ENCODE measurements at places on chromosomes 4 and X.

DNA sequence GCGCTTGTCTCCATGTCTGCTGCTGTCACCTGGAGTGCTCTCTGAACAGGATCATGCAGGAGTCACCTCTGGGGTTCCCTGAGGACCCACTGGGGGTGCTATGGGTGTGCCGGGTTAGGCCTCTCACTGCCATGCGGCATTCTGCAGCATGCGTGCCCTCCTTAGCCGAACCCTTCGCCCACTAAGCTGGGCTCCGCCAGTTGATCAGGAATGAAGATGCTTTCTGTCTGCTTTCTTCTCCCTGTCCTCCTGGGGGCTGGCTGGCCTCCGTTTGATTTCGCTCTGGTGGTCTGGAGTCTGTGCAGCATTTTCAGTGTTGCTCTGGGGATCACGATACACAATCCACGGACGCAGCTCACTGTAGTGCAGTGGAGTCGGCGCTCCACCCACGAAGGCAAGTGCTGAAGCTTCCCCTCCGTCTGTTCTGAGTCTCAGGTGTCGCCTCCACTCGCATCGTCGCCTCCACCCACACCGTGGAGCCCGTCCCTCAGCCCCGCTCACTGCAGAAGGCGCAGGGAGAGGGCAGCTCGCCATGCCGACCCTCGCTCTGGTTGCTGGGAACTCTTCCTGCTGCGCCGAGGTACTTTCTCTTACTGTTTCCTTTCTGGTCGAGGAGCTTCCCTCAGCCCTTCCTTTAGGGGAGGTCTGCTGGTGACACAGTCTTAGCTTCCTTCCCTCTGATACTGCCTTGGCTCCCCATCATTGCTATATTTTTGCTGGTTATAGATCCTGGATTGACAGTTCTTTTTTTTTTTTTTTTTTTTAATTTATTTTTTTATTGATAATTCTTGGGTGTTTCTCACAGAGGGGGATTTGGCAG is 29.2 kb downstream of the LETM1 start:
- no peak for DNase-seq

GRCh38 chr4:80322716-80323115 is 12.8 kb upstream of the CFAP299 start:
- peak; percentile 11 for DNase-seq

DNA sequence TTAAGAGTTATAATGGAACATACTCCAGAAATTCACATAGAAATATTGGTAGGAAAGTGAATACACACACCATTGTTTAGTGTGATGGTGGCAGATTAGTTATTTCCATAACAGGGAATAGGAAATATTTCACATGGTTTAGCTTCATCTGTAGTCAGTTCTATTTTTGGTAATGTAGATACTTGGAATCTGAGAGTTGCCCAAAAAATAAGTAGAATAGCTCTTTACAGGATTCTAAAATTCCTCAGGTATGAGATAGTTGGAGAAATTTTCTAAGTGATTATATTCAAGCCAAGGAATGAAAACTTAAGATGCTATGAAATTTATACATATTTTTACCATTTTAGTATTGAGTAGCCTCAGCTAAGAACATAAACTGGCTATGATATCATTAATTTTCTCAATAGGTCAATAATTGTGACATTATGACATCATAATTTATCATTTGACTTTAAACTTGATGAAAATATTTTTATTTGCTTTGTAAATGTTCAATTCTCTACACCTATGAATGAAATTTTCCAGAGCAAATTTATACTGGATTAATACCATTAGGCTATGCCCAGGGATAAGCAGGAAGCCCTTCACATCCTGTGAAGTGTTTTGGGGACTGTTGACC is 35.8 kb downstream of the CPEB2 start:
- DNase-seq: no peak

GRCh38 chrX:43813898-43814297 is 68.4 kb downstream of the MAOB start:
- no peak for DNase-seq

DNA sequence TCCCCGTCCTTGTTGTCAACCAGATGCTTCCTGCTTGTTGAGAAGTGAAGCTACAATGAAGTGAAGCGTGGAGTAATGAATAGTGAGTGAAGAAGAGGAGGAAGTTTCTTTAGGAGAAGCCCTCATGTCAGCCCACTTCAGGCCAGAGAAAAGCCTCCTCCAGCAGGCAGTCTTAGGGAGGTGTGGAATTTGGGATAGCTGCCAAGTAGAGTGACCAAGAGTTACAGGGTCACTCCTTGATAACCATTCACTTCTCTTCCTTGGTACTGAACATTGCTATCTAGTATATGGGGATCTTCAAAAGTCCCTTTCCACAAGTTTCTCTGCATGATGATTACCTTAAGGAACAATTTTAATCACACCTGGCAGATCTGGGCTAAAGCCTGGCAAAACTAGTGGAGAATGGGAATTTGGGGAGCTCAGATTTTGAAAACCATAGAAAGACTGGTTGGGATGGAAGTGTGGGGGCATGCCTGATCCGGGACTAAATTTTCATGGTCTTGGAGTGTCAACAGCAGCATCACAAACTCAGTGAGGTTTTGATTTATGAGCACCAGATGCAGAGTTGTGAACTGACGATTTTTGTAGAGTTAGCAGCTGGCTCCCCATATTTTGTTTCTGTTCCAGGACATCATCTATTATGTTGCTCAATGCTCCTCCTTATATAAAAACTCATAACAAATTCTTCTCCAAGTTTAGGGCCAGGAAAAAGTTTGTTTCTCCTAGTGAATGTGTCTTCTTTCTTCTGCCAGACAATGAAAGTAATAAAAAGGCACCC is 53.1 kb downstream of the IGSF1 start:
- peak; percentile 86 for DNase-seq

DNA sequence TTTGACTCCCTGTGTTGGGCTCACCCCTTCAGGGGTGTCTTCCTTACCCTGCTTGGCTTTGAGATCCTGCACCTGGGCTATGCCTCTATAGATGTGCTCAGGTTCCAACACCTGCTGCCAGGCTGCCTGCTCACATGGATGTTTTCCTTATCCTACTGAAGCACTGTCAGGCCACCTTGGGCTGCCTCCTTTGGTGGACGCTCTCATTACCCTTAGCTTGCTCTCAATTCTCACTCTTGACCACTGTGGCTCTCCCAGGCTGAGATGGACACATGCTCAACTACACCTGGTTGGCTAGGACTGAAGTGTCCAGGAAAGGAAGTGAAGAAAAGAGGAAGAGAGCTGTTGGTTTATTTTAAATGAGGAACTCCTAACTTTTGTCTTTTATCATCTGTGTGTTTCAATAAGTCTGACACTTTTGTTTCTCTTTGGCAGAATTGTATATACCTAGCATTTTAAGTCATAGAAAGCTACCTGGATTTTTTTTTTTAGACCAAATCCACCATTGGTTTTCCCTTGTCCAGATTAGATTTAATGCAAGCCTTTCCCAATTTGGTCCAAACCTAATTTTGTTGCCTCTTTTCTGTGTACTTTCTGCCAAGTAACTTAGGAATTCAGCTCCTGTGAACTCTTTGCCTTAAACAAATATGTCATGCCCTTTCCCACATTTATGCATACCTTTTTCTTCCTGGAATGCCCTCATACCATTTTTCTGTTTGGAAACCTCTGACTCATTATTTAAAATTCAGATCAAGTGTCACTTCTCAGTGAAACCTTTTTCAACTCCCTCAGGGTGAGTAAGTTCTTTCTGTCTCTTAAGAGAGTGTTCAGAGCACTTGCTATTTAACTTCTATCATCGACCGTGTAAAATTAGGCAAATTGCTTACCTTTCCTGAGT is 175.8 kb downstream of the GC start:
- DNase-seq: no peak

DNA sequence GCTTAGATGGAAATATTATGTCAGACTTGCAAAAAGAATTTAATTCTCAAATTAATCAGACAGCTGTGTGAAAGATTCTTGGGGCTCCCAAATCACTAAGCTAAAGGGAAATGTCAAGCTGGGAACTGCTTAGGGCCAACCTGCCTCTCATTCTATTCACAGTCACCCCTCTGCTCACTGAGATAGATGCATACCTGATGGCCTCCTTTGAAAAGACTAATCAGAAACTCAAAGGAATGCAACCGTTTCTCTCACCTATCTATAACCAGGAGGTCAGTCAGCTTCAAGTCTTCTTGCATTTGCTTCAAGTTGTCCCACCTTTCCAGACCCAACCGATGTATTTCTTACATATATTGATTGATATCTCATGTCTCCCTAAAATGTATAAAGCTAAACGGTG is 882.7 kb downstream of the CENPC start:
- DNase-seq: no peak

DNA sequence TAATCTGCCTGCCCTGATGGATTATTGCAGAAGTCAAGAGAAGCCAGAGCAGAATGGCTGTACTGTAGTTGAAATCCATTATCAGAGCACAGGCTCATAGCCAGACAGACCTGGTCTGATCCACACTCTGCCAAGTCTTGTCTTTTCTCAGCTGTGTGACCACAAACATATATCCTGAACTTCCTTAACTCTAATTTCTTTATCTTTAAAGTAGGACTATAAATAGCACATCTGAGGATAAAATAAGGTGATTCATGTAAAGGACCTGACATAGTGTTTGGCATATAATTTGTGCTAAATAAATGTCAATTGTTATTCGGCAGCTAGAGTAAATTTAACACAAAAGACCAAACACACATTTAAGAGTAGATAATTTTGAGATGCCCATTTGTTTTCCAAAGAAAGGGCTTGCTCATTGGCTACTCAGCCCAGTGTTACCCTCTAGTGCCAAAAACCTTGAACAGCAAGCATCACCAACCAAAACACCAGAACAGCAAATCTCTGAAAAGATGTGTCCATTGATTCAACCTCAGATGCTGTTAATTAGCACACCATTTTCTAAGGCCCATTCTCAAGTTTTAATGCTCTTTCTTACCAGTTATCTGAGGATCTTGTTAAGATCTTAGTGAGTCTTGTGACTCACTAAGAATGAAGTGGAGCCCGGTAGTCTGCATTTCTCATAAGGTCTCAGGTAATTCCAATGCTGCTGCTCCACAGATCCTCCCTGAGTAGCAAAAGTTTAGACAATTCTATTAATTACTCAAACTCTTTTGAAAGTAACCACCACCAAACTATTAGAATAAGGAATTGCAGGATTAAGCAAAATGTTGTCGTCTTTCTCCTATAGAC is 108.8 kb downstream of the HHIP start:
- DNase-seq: no peak

- DNase-seq: no peak
Measured at GRCh38 chr4:15385928-15386327, 41.9 kb upstream of the C1QTNF7 start.

DNA sequence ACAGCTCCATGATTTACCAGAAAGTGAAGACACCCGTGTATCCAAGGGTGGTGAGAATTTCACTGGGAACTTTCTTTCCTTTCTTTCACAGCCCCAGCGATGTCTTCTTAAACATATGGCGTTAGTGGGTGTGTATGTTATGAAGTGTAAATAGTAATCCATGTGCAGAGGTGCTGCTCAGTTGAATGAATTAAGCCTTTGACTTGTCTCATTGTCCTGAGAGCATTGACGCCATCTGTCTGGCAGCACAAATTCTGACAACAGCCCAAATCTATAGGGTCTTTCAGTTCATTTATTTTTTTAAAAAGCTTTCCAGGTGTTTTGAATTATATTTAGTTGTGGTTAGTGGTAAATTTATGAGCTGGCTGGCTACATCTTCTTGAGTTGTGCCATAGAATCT is 69.4 kb downstream of the CLCN5 start:
- peak; percentile 73 for DNase-seq

DNA sequence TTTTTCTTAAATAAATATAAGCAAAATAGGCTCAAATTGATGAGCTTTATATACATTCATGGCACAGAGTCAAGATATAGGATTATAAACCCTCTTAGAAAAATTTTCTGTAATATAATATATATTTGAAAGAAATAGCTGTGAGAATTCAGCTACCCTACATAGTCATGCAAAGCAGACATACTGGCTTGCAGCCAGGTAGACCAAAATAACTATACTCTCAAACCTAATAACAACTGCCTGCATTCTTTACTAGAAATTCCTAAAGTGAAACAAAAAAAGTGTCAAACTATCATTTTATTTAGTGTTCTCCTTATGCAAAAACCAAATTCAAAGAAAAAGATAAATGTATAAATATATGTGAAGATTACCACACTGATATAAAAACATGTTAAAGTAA is 1390.2 kb downstream of the C4orf33 start:
- peak; percentile 56 for DNase-seq

DNA sequence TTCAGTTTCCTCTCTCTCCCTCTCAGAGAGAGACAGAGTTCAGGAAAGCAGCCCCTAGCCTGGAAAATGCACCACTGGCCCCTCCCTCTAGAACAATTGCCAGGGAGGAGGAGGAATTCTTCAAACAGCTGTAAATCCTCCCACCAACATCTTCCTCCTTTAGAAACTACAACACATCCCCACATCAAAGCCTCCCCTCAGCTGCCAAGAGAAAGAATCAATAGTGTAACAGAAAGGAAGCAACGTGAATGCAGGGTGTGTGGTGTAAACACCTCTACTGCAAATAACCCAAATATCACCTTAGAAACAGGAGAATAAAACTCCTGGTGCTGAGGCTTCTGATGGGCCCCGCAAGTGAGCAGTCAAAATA is 249.9 kb upstream of the GATB start:
- no peak for DNase-seq

DNA sequence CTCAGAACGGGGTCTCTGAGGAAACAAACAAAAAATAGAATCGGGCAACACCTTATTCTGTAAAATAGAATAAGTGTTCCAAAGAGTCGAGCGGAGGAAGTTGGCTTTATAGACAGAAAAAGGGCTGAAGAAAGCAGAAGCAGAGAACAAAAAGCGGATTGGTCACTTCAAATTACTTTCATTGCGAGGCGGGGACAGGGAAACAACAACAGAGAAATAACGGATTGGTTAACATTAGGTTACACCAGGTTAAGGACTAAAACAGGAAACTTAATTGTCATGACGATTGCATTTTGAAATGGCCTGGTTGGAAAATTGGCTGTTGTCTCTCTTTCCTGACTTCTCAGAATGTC is 433 bp upstream of the COQ2 start:
- DNase-seq: peak; percentile 63

DNA sequence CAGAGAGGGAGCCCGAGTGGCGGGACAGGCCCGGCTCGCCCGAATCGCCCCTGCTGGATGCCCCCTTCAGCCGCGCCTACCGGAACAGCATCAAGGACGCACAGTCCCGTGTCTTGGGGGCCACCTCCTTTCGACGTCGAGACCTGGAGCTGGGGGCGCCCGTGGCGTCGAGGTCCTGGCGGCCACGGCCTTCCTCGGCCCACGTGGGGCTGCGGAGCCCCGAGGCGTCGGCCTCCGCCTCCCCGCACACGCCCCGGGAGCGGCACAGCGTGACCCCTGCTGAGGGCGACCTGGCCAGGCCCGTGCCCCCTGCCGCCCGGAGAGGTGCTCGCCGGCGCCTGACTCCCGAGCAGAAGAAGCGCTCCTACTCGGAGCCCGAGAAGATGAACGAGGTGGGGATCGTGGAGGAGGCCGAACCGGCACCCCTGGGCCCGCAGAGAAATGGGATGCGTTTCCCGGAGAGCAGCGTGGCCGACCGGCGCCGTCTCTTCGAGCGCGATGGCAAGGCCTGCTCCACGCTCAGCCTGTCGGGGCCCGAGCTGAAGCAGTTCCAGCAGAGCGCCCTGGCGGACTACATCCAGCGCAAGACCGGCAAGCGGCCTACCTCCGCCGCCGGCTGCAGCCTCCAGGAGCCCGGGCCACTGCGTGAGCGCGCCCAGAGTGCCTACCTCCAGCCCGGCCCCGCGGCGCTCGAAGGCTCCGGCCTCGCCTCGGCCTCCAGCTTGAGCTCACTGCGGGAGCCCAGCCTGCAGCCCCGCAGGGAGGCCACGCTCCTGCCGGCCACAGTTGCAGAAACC is 156.9 kb downstream of the SOWAHB start:
- no peak for DNase-seq

GRCh38 chrX:2708021-2708420 is 16.9 kb downstream of the CD99 start:
- DNase-seq: no peak
